Kidney (tissue), 22 donors: ENCODE measurements at places on chromosomes 11 and 22. TPM values are rescaled to one million over a fixed set of nuclear protein-coding genes. Genes with fewer than 3 reads are reported as not detected.

The ELMOD1 gene
- total RNA-seq, result 0.47 TPM

The NRGN gene
- 17.9 TPM for total RNA-seq

- DNase-seq, result no peak
Measured at GRCh38 chr11:65116370-65117205, 913 bp downstream of the ZNHIT2 start.

DNA sequence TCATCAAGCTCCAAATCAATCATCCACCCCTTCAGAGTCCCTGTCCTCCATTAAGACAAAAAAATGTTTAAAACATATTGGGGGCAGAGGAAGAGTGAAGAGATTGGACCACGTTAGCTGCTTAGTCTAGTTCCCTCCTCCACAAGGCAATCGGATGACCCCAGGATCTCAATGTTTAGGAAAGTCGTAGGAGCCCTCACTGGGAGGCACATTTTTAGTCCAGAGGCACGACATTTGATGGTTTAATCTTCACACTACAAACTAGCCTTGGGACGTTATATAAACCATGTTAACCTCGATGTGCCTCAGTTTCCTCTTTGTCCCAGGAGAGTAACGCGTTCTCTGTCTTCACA, 588 bp upstream of the FAT3 start:
- no peak for DNase-seq

DNA sequence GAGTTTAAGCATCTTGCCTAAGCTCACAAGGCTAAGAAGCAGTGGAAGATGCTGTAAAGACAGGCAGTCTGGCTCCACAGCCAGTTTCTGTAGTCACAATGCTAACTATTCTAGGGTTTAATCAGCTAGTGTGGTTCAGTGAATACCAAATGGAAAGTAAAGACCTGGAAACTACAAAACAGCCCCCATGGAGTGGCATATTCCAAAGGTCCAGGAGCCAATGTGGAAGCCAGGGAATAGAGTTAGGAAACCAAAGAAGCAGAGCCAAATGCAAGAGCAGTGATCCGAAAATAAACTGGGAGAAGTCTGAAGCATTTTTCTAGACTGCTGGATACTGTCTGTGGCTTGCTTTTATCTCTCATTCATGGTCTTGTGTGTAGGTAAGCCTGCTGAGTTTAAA, 731.2 kb upstream of the ANO5 start:
- DNase-seq, result no peak
